ENCODE measurements at places on chromosomes 13 and 19. TPM values are rescaled to one million over a fixed set of nuclear protein-coding genes. Genes with fewer than 3 reads are reported as not detected.
A peak's percentile ranks its signal among the peaks of the same experiment; 100 is the strongest.

GRCh38 chr13:29170436-29171082, 350.4 kb downstream of the MTUS2 start:
- no peak for DNase-seq
- H3K4me1 ChIP-seq = no peaks in the 10 kb centered on the region
- no peaks in the 10 kb centered on the region for H3K27me3 ChIP-seq
- no peaks in the 10 kb centered on the region for H3K36me3 ChIP-seq
- H3K27ac ChIP-seq = no peak overlapping the region

- no peaks in the 10 kb centered on the region for H3K36me3 ChIP-seq
- peaks cover 7% of the 10 kb centered on the region for H3K4me1 ChIP-seq
- peak; percentile 45 for DNase-seq
- H3K27me3 ChIP-seq = no peaks in the 10 kb centered on the region
- H3K27ac ChIP-seq = peak overlapping the region; percentile 54
- no peak overlapping the region for H3K4me3 ChIP-seq
These were observed 5.3 kb upstream of the GPR183 start for GRCh38 chr13:99312493-99312883.

Gene ZNF626
- total RNA-seq = 1.2 TPM

Gene SULT2A1
- total RNA-seq = 0.96 TPM

Gene SERPINE3
- total RNA-seq = not detected

Gene ANKLE1
- total RNA-seq = not detected

GRCh38 chr19:35736913-35737886, 5.1 kb downstream of the IGFLR1 start:
- H3K4me1 ChIP-seq = peaks cover 14% of the 10 kb centered on the region
- DNase-seq = no peak
- no peak overlapping the region for H3K4me3 ChIP-seq
- no peaks in the 10 kb centered on the region for H3K27me3 ChIP-seq
- no peak overlapping the region for H3K27ac ChIP-seq
- no peaks in the 10 kb centered on the region for H3K36me3 ChIP-seq

Gene SPRED3
- total RNA-seq = 0.14 TPM

Gene CEACAM4
- total RNA-seq = 0.48 TPM

Gene ACP5
- total RNA-seq = 10.5 TPM

GRCh38 chr19:48033604-48034003, 10.3 kb downstream of the CABP5 start:
- H3K27me3 ChIP-seq = peaks cover 6% of the 10 kb centered on the region
- H3K36me3 ChIP-seq = no peaks in the 10 kb centered on the region
- DNase-seq = no peak
- no peaks in the 10 kb centered on the region for H3K4me1 ChIP-seq
- no peak overlapping the region for H3K4me3 ChIP-seq

DNA sequence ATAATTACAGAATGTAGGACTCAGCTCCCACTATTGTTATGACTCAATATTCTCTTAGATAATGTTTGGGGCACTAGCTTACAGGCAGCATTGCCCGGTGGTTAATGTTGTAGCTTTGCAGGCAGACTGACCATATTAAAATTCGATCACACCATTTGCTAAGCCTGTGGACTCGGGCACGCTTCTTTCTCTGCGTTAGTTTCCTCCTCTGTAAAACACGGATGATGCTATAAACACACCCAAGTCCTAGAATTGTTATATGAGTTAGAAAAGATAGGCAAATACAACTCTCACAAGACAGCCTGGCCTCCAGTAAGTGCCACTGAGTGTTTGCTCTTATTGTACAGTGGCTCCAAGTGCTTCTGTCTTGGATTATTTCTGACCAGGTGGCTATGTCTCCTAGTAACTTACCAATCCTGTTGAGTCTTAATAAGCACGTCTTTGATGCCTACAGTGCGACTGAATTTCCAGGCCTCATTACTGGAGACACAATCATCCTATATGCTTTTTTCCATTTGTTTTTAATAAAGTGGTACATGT, 50.0 kb upstream of the ALOX5AP start:
- H3K27me3 ChIP-seq = no peaks in the 10 kb centered on the region
- peak overlapping the region; percentile 40 for H3K27ac ChIP-seq
- peaks cover 7% of the 10 kb centered on the region for H3K4me1 ChIP-seq
- DNase-seq = peak; percentile 38

Gene DMKN
- 18.1 TPM for total RNA-seq

Gene LGALS7B
- not detected for total RNA-seq

DNA sequence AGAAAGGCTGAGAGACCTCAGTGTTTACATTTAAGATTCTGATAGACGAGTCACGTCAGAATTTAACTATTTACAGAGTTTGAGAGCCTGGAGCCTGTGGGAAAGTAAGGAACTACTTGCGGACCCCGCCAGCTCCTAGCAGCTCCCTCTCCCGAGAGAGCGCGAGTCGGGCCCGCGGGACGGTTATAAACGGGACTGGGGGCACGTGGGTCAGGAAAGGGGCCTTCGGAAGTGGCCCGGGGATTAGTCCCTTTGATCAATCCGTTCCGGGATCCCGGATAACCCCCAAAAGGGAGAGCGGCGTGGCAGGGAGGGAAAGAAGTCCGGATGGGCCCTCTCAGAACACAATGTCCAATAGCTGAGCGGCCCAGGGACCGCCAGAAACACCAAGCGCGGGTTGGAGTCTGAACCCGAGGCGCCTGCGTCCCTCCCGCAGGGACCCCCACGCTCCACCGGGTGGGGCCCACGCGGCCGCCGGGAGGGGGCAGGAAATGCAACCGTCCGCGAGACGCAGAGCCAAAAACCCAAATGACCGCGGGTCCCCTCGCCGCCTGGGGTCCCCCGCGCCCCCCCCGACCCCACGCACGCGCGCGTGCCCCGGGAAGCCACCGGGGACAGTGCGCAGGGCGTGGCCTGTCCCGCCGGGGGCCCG, 3.6 kb downstream of the ZIC5 start:
- DNase-seq = no peak
- peaks cover 97% of the 10 kb centered on the region for H3K27me3 ChIP-seq
- H3K27ac ChIP-seq = no peak overlapping the region
- peak overlapping the region; percentile 6 for H3K4me3 ChIP-seq

- peaks cover 44% of the 10 kb centered on the region for H3K36me3 ChIP-seq
- H3K4me3 ChIP-seq = no peak overlapping the region
- peaks cover 8% of the 10 kb centered on the region for H3K4me1 ChIP-seq
- no peak for DNase-seq
- peaks cover 27% of the 10 kb centered on the region for H3K27me3 ChIP-seq
- H3K27ac ChIP-seq = no peak overlapping the region
These were observed 2.3 kb upstream of the RNF225 start for GRCh38 chr19:58392945-58393724.

- H3K4me3 ChIP-seq = no peak overlapping the region
- no peak for DNase-seq
- no peaks in the 10 kb centered on the region for H3K36me3 ChIP-seq
- no peaks in the 10 kb centered on the region for H3K27me3 ChIP-seq
- H3K27ac ChIP-seq = no peak overlapping the region
These were observed 94.3 kb upstream of the NBEA start for GRCh38 chr13:34847766-34848165.

DNA sequence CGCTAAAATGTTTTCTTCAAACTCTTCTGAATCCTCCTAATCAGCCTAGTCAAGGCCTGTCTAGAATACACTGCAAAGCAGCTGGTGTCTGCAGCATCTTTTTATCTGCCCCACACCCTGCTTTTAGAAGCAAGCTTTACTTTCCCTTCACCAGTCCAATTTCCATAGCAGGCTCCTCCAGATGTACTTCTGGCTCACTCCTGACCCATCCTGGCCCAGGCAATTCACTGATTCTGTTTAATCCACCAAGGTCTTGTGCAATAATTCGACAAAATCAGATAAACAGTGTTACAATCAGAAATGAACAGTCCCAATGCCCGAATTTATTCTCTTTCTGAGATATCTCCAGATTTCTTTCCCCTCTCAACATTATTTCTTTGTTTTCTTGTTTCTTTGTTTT, 415.2 kb upstream of the SGCG start:
- H3K4me3 ChIP-seq = no peak overlapping the region
- H3K4me1 ChIP-seq = no peaks in the 10 kb centered on the region
- DNase-seq = no peak
- H3K36me3 ChIP-seq = no peaks in the 10 kb centered on the region
- H3K27me3 ChIP-seq = no peaks in the 10 kb centered on the region
- H3K27ac ChIP-seq = no peak overlapping the region

Gene PRRG2
- 17.9 TPM for total RNA-seq

- no peaks in the 10 kb centered on the region for H3K36me3 ChIP-seq
- H3K4me1 ChIP-seq = no peaks in the 10 kb centered on the region
- H3K4me3 ChIP-seq = no peak overlapping the region
- H3K27me3 ChIP-seq = no peaks in the 10 kb centered on the region
- DNase-seq = no peak
These were observed 82.8 kb downstream of the ITGBL1 start for GRCh38 chr13:101535192-101535746.

Gene C19orf18
- total RNA-seq = not detected

Gene C13orf46
- total RNA-seq = not detected

DNA sequence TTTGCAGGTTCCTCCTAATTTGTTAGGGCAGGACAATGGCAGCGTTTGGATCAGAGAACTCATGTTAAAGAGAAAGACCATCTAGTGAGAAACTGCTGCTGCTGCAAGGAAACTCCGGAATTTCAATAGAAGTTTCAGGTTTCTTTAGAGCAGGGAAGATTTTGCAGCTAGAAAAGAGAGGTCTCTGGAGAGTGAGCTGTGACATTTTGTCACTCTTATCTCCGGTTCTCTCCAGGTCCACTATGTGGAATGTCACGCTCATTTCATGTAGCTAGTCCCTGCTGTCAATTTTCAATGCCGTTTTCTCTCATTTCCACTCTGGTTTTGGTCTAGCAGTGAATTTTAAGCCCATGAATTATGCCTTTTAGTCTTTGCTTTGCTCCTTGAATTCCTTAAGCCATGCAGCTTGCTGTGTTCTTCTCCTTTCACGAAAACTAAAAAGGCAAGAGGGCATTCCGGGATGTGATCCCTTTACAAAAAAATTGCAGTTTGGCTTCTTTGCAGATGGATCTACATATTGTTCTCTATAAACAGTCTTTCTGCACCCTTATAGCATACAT, 46.7 kb upstream of the POSTN start:
- DNase-seq = no peak
- H3K27me3 ChIP-seq = no peaks in the 10 kb centered on the region
- H3K4me1 ChIP-seq = no peaks in the 10 kb centered on the region
- no peak overlapping the region for H3K4me3 ChIP-seq
- no peak overlapping the region for H3K27ac ChIP-seq

DNA sequence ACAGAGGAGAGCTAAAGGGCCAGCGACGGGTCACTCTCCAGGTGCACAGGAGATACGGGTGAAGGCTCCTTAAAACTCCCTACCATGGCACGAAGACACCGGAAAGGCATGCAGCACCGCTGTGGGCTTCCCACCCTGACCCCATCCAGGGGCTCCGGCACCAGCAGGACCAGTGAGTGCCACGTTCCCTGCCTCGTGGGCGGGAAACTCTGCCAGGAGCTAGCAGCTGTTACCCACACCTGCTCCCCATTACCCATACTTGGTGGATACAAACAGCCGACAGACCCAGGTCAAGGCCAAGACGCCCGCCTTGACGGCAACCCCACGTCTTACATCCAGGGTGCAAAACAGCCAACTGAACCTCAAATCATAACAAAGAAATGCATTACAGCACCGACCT, 56.7 kb downstream of the GNG7 start:
- no peaks in the 10 kb centered on the region for H3K4me1 ChIP-seq
- H3K27ac ChIP-seq = no peak overlapping the region
- H3K4me3 ChIP-seq = no peak overlapping the region
- no peaks in the 10 kb centered on the region for H3K36me3 ChIP-seq
- DNase-seq = no peak

GRCh38 chr13:99884913-99885312, 86.7 kb downstream of the ZIC5 start:
- no peaks in the 10 kb centered on the region for H3K4me1 ChIP-seq
- no peak for DNase-seq

Gene HNRNPUL1
- 138 TPM for total RNA-seq

GRCh38 chr13:71274923-71275608, 591.9 kb downstream of the DACH1 start:
- H3K4me3 ChIP-seq = no peak overlapping the region
- H3K27me3 ChIP-seq = no peaks in the 10 kb centered on the region
- H3K27ac ChIP-seq = no peak overlapping the region
- no peaks in the 10 kb centered on the region for H3K36me3 ChIP-seq
- no peak for DNase-seq

- DNase-seq = no peak
- peaks cover 13% of the 10 kb centered on the region for H3K4me1 ChIP-seq
- H3K27me3 ChIP-seq = no peaks in the 10 kb centered on the region
- H3K4me3 ChIP-seq = no peak overlapping the region
These were observed 14.4 kb downstream of the NAXD start for GRCh38 chr13:110629735-110630134.

Gene CRLF1
- 6.0 TPM for total RNA-seq

DNA sequence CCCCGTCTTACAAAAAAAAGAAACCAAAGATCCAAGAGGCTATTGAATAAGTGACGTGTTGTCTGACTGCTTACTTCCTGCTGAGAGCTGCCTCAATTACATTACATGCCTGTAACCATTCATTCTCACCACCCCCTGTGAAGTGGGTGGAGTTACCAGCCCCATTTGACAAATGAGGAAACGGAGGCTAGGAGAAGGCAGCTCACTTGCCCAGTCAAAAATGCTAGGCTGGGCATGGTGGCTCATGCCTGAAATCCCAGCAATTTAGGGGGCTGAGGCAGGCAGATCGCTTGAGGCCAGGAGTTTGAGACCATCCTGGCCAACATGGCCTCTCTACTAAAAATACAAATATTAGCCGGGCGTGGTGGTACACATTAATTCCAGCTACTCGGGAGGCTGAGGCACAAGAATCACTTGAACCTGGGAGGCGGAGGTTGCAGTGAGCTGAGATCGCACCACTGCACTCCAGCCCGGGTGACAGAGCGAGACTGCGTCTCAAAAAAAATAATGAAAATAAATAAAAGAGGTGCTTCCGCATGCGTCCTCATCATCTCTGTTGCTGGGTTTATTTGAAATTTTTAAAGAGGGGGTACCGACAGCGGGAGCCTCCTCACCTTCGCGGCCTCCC, 499 bp downstream of the LSM7 start:
- H3K27ac ChIP-seq = peak overlapping the region; percentile 91
- H3K4me3 ChIP-seq = peak overlapping the region; percentile 76

Gene MEIS3
- not detected for total RNA-seq

DNA sequence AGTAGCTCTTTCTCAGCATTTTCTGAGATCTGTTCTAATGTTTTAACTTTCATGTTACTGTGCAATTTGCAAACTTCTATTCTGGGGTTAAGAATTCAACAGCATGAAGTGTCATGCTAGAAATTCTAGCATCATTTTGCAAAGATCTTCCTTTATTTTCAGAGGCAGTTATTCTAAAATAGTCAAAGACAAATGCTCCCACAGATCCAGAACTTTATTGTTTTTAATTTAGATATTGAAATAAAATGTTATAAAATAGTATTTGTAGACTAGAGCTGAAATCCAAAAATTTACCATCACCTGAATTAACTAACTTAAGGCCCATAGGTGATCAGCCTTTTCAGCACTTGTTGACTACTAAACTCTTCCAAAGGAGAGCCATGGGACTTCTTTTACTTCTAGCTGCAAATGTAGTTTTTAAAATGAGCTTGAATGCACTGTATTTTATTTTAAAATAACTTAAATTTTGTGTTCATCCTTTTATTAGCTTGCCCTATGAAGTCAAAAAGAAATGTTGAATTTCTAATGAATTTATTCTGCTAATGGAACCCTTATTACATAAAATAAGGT, 3.2 kb downstream of the MAB21L1 start:
- no peak for DNase-seq
- H3K36me3 ChIP-seq = no peaks in the 10 kb centered on the region
- no peaks in the 10 kb centered on the region for H3K4me1 ChIP-seq
- no peak overlapping the region for H3K27ac ChIP-seq
